Thoracic aorta (tissue), 2 donors: ENCODE measurements at places on chromosomes 13 and 19. TPM values are rescaled to one million over a fixed set of nuclear protein-coding genes. Genes with fewer than 3 reads are reported as not detected.

WIZ gene
- 37.8 TPM for total RNA-seq

CGB2 gene
- not detected for total RNA-seq

EXOC3L2 gene
- total RNA-seq: 2.4 TPM

IL27RA gene
- 5.3 TPM for total RNA-seq

EVI5L gene
- 12.1 TPM for total RNA-seq

IGFL1 gene
- total RNA-seq: not detected

FOXO1 gene
- 41.7 TPM for total RNA-seq

ZNF534 gene
- total RNA-seq: 0.68 TPM

HCST gene
- total RNA-seq: 13.2 TPM

DNA sequence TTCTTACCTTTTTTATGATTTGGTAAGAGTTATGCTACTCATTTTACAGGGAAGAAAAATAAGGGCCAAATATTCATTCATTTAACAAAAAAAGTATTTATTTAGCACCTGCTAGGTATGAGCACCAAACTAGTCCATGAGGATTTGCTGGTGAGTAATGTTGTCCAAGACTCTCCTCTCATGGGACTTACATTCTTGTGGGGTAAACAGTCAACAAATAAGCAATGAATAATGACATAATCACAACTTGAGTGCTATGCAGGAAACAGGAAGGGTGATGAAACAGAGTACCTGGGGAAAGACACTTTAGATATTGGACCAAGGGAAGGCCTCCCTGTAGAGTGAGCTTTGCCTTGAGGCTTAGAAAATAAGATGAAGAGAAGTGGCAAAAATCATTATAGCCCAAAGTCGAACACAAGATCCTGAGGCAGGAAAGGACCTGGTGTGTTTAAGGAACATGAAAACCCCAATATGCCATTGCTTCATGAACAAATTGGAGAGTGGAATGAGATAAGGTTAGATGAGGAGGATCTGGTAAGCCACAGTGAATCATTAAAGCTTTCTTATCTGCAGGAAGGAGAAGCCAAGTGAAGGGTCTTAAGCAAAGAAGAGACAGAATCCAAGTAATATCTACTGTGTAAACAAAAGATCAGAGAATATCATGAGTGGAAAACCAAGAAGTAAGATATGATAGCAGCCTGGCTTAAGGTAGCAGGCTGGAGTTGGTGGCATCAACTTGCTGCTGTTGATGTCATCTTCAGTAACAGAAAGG is 294.5 kb upstream of the NBEA start:
- no peaks in the 10 kb centered on the region for H3K36me3 ChIP-seq
- DNase-seq: no peak
- no peaks in the 10 kb centered on the region for H3K27me3 ChIP-seq
- H3K27ac ChIP-seq: no peak overlapping the region

DNA sequence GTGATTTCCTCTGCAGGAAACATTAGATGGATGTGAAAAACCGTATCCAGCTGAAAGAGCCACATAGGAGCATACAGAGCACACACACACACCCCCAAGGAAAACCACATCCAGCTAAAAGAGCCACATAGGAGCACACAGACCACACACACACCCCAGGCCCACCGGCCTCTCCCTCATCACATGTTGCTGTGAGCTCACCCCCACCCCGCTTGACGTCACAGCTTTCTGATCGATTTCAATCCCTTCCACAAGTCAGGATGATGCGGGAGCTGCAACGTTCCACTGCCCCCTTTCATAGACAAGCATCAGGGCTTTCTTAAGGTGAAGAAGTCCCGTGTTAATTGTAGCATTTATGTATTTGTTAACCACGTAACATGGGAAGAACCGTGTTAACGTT is 72.4 kb upstream of the SOX1 start:
- H3K36me3 ChIP-seq: no peaks in the 10 kb centered on the region
- DNase-seq: no peak
- H3K4me3 ChIP-seq: no peak overlapping the region
- H3K27ac ChIP-seq: no peak overlapping the region
- no peaks in the 10 kb centered on the region for H3K4me1 ChIP-seq

DNA sequence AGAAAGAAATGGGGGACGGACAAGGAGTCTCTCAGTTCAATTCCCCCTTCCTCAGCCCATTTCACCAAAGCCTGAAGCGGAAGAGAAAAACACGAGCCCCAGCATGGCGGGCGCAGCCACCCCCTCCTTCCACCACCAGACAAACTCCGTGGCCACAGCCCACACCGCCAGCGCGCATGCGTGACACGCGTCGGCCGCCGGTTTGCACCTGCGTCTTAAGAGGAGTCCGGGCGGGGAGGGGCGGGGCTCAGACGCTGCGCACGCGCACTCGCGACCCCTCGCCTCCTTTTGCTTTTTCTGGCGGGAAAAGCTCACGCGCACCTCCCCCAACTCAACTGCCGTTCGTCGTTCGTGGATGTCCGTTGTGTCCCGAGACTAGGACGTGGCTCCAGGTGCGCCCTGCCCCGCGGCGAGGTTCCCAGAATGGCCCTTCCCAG is at the start of gene KASH5:
KASH5 (plus strand) TSS at position 314 of the 437 bp plus-strand sequence. CDS start 2,635 bp downstream, outside the sequence.
- DNase-seq: no peak
- no peak within 1 kb of the TSS for H3K27ac ChIP-seq

GRCh38 chr19:15246198-15246481 is 13.9 kb upstream of the EPHX3 start:
- H3K27me3 ChIP-seq: no peaks in the 10 kb centered on the region
- peaks cover 54% of the 10 kb centered on the region for H3K4me1 ChIP-seq
- H3K4me3 ChIP-seq: no peak overlapping the region
- peak overlapping the region; percentile 100 for H3K27ac ChIP-seq
- no peak for DNase-seq

DNA sequence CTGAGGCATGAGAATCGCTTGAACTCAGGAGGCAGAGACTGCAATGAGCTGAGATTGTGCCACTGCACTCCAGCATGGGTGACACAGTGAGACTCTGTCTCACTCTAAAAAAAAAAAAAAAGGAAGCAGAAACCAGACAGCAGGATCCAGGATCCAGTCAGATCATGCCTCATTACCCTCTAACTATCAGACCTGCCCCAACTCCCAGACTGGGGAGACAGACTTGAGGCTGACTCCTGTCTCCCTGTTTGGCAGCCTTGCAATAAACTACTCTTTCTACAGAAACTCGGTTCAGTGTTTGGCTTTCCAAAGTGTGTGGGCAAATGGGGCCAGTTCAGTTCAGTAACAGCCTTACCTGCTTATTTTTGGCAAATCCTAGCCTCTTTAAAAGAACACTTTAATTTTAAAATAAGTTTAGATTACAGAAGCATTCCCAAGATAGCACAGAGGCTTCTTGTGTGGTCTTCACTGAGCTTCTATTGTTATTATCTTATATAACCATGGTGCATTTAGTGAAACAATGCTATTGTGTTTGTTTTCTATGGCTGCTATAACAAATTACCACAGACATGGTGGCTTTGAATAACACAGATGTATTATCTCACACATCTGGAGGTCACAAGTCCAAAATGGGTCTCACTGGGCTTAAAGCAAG is 18.5 kb downstream of the RASL11A start:
- no peaks in the 10 kb centered on the region for H3K36me3 ChIP-seq
- no peaks in the 10 kb centered on the region for H3K27me3 ChIP-seq
- no peak overlapping the region for H3K27ac ChIP-seq

DNA sequence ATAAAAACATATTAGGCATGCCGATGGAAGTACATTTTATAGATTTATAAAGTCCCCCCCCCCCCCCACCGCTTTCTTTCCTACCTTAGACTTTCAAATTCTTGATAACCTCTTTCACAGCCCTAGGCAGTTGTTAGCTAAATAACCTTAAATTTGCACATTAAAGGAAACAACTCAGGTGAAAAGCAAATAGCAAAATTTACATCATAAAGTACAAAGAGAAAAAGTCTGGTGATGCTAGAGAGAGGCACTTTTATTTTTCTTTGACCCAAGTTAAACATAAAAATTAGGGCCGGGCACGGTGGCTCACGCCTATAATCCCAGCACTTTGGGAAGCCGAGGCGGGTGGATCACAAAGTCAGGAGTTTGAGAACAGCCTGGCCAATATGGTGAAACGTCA is 15.0 kb upstream of the UBAC2 start:
- no peaks in the 10 kb centered on the region for H3K4me1 ChIP-seq
- no peak overlapping the region for H3K27ac ChIP-seq
- H3K27me3 ChIP-seq: no peaks in the 10 kb centered on the region

DNA sequence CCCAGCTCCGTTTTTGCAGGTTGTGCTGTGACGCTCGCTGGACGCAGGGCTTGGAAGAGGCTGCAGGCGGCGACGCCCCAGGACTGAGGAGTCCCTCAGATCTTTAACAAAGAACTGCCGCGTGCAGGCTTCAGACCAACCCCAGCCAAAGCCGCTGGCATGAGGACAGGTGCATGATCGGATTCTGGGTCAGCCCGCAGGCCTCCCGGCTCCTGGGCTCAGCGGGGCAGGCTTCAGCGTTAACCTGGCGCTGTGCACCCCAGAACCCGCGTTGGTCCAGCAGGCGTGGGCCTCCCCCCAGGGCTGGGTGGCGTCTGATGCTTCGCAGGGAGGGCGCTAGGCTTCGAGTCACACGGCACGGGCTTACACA is 920 bp upstream of the TIMM13 start:
- H3K36me3 ChIP-seq: peaks cover 11% of the 10 kb centered on the region
- peak overlapping the region; percentile 79 for H3K4me3 ChIP-seq
- H3K4me1 ChIP-seq: peaks cover 34% of the 10 kb centered on the region

DNA sequence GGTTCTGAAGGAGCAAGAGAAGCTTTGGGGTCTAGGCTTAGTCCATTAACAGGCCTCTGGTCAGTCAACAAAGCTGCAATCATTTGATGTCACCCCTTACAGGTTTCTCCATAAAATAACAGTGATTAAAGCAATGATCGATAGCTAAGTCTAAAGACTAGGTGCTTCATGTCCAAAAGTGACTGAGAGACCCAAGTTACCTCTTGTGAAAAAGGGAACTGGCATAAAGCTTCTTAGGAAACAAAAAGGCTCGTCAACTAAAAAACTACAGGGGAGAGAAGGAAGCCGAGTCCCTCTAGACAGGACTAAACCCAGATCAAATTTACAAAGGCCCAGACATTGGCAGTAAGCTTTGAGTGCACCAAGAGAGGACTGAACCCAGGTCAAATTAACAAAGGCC is 2.2 kb downstream of the DCUN1D2 start:
- no peaks in the 10 kb centered on the region for H3K27me3 ChIP-seq
- DNase-seq: no peak
- peaks cover 34% of the 10 kb centered on the region for H3K4me1 ChIP-seq
- no peak overlapping the region for H3K4me3 ChIP-seq

DNA sequence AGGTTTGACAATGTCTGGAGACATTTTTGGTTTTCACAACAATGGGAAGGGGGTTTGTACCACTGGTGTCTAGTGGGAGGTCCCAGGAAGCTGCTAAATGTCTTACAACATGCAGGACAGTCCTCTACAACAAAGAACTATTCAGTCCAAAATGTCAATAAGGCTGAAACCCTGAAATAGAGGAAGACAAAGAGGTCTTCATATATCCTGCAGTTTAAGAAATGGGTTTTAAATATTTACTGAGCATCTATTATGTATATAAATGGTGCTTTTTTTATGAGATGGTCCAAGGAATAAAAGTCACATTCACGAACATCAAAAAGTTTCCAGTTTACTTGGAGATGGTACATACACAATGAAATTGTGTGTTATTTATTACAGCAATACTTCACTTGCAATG is 107.3 kb downstream of the AKAP11 start:
- no peak overlapping the region for H3K27ac ChIP-seq
- H3K36me3 ChIP-seq: no peaks in the 10 kb centered on the region
- no peaks in the 10 kb centered on the region for H3K27me3 ChIP-seq
- DNase-seq: no peak

DNA sequence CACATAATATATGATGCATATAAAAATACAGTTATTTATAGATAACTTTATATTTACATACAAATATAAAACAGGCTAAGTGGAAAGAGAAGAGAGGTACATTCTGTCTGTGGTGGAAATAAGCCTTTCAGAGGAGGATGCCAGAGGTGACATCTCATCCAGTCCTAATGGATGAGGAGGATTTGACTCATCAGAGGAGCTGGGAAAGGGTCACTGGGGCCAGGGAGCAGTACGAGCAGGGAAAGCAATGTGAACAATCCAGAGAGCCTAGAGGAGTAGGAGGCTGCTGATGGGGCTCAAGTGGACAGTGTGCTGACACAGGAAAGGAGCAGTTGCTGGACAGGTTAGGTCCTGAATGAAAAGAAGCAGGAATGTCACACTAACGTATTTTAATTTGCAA is 18.6 kb downstream of the NALCN start:
- H3K27ac ChIP-seq: no peak overlapping the region
- DNase-seq: no peak
- no peaks in the 10 kb centered on the region for H3K27me3 ChIP-seq
- no peak overlapping the region for H3K4me3 ChIP-seq

GRCh38 chr19:21680671-21681070 is 86.7 kb downstream of the ZNF100 start:
- H3K4me3 ChIP-seq: no peak overlapping the region
- no peaks in the 10 kb centered on the region for H3K4me1 ChIP-seq

DNA sequence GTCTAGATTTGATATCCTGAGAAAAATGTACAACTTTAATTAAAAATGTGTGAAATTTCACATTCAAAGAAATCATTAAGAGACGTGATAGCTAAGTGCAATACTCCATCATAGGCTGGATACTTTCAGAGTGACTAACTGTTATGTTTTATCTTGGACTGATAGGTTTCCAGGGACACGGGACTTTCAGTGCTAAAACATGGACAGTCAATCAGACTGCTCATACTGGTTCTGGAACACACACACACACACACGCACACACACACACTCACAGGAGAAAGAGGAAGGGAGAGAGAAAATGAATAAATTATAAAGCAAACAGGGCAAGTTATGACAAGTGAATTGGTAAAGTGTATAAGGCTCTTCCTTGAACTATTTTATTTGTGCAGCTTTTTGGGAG is 955.9 kb downstream of the SLITRK5 start:
- no peak overlapping the region for H3K4me3 ChIP-seq
- no peaks in the 10 kb centered on the region for H3K36me3 ChIP-seq
- H3K27ac ChIP-seq: no peak overlapping the region
- H3K27me3 ChIP-seq: no peaks in the 10 kb centered on the region
- H3K4me1 ChIP-seq: no peaks in the 10 kb centered on the region
- no peak for DNase-seq

DNA sequence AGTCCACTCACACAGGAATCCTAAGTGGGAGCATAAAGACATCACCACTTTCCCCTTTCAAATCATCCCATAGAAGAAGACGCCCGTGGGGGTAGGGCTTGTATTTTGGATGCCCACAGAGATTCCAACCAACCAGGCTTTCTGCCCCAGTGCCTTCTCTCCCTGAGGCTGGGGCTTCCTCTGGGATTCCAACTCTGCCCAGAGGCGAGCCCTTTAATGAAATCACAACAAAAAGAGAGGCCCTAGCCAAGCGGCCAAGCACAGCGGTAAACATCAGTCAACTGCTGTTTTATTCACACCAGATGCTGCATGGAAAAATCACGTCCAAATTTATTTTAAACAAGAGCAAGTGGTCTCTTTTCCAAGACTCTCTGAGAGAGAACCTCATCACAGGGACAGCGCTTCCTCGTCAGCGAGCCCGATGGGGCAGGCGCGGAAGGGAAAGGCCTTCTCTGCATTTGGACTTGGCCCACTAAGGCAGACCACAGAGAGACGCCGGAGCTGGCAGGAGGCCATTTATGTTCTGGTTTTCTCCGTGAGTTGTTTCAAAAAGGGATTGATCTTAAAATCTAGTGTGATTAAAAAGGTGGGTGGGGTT is 31.5 kb downstream of the ADPRHL1 start:
- no peaks in the 10 kb centered on the region for H3K36me3 ChIP-seq
- no peaks in the 10 kb centered on the region for H3K27me3 ChIP-seq
- H3K4me3 ChIP-seq: peak overlapping the region; percentile 33
- H3K4me1 ChIP-seq: no peaks in the 10 kb centered on the region
- peak overlapping the region; percentile 36 for H3K27ac ChIP-seq

GRCh38 chr13:71861769-71862458 is 5.1 kb downstream of the DACH1 start:
- H3K4me1 ChIP-seq: peaks cover 12% of the 10 kb centered on the region
- H3K27me3 ChIP-seq: no peaks in the 10 kb centered on the region
- DNase-seq: no peak
- H3K4me3 ChIP-seq: no peak overlapping the region
